Stimulated activated CD8-positive, alpha-beta memory T cell treated with anti-CD3 and anti-CD28 coated beads, Interleukin-2, amount 100 ng/mL, for 1 hour (primary cell): ENCODE measurements at places on chromosomes 7 and 10.

- no peak for DNase-seq
These were observed 354.2 kb downstream of the DNAJB6 start for GRCh38 chr7:157690833-157691585.

DNA sequence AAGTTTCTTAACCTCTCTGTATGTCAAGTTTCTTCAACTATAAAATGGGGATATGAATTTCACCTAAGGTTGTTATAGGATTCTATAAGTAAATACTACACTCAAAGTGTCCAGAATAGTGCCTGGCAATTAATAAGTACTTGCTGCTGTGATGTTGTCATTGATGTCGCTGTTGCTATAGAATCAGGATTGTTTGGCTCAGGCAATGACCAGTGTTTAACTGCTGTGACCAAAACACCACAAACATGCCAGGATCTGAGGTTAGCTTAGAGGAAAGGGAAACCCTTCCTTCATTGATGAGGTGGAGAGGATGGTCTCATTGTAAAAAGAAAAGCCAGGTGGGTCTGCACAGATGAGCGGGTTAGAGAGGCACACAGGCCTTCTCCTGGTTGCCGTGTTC lies 223.1 kb upstream of the INHBA start:
- DNase-seq = no peak

DNA sequence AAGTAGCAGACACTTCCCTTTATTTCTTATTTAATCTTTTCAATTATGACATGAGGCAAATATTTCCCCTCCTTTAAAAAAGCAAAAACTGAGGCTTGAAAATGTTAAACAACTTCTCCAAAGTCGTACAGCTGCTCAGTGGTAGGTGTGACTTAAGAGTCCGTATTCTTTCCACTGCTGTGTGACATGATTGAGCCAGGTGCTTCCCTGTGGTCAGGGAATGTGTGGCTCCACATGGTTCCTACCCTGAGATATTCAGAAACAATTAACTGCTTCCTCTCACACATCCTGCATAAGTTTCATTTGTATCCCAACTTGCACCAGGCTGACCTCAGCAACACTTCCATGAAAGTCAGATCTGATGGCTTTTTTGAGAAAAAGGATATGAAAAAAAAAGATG lies 13.6 kb downstream of the OPALIN start:
- no peak for DNase-seq

DNA sequence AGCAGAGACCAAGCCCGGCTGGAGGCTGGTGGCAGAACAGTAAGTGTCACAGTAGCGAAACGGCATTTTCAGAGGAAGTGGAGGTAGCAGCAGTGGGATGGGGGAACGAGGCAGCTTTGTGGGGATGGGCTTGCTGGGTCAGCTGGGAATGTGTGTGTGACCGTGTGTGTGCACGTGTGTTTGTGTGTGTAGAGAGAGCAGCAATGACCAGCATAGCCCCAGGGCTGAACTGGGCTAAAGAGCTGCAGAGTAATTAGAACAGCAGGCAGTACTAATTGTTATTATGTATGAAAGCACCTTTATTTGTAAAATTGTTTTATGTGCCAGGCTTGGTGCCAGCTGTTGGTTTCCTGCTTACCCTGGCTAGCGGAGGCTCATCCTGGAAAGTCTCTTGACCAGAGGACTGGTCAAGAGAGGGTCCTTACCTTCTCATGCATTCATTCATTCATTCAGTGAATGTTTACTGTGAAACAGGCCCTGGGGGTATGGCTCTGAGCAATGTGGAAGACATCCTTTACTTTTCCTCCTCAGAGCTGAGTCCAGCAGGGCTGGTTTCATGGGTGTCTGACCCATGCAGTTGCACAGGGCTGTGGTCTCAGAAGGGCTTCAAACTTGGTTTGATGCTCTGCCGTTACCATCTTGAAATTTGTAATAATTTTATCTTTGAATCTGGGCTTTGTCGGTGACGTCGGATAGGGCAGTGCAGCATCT lies 184.6 kb downstream of the SEC23IP start:
- no peak for DNase-seq

GRCh38 chr7:42224391-42225003 lies 12.5 kb downstream of the GLI3 start:
- no peak for DNase-seq

DNA sequence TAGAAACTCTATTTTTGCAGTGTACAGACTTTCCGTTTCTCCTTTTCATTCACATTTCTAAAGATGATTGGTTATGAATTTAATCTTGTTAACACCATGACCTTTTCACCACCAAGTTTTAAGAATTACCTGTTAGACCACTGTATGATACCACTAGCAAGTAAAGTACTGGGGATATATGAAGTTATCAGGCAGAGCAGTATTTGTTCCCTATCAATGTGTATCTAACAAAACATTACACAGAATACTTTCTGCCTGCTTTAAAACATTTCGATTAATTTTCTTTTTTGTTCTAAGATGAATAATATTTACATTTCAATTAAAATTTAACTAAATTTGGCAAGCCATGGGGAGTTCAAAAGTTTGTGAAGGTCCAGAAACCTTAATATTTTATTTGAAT lies 49.9 kb upstream of the AHR start:
- no peak for DNase-seq

DNA sequence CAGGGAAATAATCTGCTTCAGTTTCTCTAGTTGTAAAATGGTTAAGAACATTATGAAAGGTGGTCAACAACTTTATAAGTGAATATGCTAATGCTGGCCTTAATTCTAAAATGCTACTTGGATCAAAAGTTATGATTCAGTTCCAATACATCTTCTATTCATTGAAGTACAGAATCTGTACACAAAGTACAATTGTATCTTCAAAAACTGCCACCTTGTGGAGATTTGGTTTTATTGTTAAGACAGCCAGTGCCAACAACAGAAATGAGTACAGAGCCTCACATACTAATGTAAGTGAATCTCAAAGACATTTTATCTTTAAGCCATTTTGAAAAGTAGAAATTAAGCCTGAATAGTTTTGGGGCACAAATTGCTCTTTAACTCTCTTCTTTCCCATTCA lies 194.0 kb downstream of the CFTR start:
- no peak for DNase-seq

DNA sequence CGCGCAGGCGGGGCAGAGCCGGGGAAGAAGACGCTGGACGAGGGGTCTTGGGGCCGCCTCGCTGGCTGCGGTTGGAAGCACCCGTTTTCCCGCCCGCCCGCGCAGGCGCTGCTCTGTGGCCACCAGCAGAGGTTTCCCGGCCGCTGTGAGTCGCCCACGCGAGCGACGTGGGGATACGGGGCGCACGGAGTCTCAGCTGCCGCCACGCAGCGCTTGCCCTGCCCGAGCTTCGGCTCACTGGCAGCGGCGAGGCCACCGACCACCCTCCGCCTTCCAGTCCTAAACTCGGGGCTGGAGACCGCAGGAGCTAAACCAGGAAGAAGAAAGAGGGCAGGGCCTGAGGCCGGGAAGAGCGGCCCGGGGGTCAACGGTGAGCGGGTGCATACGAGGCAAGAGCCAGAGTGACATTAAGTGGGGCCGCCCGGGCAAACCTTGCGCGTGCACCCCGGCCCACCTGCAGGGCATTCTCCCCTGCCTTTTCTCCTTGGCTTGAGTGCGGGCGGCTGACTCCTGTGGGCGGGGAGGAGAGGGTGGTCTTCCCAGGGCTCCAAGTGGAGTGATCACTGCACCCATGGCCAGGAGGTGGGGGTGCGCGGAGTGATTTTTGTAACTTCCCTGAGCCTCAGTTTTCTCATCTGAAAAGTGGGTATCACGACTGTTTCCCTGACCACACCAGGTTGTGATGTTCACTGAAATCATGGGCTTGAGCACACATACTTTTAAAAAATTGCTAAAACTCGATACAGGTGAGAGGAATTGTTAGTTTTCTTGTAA lies 7.1 kb upstream of the EMX2 start:
- no peak for DNase-seq

DNA sequence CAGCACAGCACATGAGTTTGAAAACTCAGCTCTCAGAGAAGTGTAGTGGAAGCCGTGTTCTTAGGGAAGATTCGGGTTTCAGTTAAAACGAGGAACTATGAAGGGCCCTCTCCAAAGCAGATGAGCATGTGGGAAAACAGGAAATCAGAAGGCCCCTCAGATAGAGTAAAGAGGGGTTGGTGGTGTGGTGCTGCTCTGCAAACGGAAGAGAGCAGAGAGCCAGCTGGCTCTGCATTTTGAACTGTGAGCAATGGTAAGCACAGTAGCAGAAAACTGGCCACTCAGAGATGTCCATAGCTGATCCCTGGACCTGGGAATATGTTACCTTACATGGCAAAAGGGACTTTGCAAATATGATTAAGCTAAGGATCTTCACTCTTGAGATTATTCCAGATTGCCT lies 27.9 kb upstream of the CUL1 start:
- DNase-seq = no peak

DNA sequence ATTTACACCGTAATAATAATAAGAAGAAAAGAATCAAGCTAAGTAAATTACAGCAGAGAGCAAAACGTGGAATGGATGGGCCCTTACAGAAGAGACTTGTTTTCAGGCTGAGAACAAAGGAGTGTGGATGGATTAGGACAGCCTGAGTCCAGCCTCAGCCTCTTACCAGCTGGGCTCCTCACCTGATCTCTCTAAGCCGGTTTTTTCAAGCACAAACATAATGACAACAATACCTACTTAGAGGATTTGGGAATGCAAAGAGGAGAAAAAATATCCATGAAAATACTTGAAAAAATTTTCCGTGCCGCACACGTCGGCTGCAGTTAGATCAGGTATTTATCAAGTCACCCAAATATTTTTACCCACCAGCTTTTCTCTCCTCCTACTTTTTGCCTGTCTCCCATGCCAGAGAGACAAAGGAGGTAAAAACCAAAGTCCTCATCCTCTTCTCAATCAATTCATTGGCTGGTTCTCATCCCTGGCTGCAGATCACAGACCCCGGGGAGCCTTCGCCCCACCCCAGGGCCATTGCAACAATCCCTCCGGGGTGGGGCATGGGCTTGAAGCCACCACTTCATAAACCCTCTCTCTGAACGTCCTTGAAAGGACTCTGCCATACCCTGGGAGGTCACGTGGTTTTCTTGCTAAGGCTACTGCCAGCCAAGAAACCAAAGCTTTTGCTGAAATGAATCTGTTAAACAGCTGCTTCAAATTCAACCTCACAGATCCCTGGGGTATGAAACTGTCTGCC lies 29.7 kb upstream of the GTF2I start:
- DNase-seq = no peak
